ENCODE measurements at places on chromosomes 2 and 18. TPM values are rescaled to one million over a fixed set of nuclear protein-coding genes. Genes with fewer than 3 reads are reported as not detected.

The PKDCC gene
- total RNA-seq, result 4.0 TPM

The SLC9A4 gene
- not detected for total RNA-seq

The TSPYL6 gene
- 0.06 TPM for total RNA-seq

The CD28 gene
- 0.12 TPM for total RNA-seq

The FLACC1 gene
- total RNA-seq, result 0.15 TPM

The L3MBTL4 gene
- 0.53 TPM for total RNA-seq

The ANKRD62 gene
- total RNA-seq, result not detected

The B4GALT6 gene
- total RNA-seq, result 10.2 TPM

The CHN1 gene
- 25.1 TPM for total RNA-seq

The MC5R gene
- not detected for total RNA-seq

The GCG gene
- total RNA-seq, result not detected

The IL1A gene
- total RNA-seq, result 4.5 TPM

The TEX261 gene
- 43.7 TPM for total RNA-seq

The FBXO41 gene
- 2.3 TPM for total RNA-seq

The FEV gene
- not detected for total RNA-seq

The TXNDC2 gene
- not detected for total RNA-seq

The PRKAG3 gene
- not detected for total RNA-seq

The ADGRF3 gene
- total RNA-seq, result 0.58 TPM

The MAL gene
- 3.1 TPM for total RNA-seq

The VSNL1 gene
- not detected for total RNA-seq

The TGOLN2 gene
- 231 TPM for total RNA-seq
